ENCODE measurements at places on chromosomes 1 and 21.

- DNase-seq = no peak
These were observed 3.8 kb upstream of the MUL1 start for GRCh38 chr1:20511518-20512428.

DNA sequence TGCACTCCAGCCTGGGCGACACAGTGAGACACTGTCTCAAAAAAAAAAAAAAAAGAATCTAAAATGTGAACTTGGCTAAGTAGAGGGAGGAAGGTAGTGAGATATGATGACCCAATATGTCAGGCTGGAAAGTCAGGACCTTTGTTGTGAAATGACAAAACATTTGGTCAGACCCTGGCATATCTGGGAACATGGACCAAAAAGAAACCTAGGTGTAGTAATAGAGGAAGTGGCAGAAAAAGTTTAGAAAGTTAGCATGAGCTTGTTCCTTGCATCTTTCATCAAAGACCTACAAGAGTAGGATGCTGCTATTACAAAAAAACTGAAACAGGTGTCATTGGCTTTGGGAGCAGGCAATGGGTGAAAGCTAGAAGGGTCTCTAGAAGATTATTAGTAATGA, 7.3 kb upstream of the S100A3 start:
- no peak for DNase-seq

DNA sequence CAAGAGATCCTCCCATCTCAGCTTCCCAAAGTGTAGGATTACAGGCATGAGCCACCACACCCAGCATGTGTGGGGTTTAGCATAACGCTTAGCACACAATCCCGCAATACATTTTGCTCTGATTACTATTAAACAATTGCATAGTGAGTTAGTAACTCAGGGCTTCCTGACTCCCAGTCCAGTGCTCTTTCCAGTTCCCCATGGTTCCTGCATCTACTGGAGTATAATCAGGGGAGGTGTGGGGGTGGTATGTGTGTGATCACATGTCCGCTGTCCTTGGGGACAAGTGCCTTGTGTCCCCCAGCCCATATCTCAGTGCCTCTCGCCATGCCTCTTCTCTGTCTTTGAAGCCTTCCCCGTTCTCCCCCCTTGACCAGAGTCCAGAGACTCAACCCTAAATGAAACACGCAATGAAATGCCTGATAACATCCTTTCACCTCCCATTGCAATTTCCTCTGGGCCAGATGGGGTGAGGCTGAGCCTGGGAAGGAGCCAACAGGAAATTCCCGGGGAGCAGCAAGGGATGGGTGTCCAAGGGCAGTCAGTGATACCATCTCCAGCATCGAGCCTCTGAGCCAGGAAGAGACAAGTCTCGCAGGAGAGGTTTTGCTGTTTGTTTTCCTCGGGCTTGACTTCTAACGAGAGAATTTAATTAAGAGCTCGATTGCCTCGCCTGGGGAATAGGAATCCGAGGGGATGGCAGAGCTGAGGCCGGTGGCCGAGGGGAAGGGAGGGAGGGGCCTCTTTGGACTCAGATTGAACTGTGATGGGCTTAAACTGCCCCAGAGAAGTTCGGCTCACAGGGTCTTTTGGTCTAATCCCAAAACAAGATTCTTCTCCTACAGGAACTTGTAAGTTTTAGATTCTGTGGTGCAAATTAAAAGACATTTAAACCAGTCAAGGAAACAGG, 7.7 kb upstream of the HTR1D start:
- DNase-seq = no peak

DNA sequence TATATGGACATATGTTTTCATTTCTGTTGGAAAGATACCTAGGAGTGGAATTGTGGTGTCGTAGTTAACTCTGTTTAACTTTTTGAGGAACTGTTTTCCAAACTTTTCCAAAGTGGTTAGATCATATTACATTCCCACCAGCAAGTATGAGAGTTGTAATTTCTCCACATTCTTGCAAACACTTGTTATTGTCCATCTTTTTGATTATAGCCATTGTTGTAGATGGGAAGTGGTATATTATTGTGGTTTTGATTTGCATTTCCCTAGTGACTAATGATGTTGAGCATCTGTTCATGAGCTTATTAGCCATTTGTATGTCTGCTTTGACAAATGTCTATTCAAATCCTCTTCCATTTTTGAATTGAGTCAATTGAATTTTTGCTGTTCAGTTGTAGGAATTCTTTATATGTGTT, 19.8 kb downstream of the CAMTA1 start:
- no peak for DNase-seq

DNA sequence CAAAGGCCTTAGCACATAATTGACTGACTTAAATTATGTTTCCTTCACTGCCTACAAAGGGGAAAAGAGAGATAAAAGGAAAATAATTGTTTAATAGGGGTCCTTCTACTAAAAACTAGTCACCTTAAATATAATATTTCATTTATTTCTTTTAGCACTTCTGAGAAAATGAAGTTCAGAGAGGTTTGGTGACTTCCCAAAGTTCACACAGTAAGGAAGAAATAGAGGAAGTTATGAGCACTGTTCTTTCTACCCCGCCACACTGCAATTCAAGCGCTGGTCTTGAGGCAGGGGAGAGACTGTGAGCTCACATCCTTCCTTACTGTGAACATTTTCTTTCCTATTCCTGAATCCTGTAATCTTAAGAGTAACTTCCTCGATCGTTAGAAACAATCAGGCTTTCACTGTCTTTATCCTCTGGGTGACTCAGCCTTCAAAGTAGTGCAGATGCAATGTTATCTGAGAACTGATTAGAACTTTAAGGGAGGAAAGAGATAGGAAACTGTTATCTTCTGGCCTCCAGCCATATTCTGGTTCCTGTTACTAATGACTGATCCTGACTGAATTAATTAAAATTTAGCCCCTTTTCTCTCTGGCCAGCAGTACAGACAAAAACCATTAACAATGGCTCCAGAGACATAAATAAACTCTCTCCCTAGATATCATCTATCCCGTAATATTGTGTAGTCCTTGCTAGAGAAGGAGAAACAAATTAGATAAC, 6.8 kb downstream of the RGS5 start:
- no peak for DNase-seq

DNA sequence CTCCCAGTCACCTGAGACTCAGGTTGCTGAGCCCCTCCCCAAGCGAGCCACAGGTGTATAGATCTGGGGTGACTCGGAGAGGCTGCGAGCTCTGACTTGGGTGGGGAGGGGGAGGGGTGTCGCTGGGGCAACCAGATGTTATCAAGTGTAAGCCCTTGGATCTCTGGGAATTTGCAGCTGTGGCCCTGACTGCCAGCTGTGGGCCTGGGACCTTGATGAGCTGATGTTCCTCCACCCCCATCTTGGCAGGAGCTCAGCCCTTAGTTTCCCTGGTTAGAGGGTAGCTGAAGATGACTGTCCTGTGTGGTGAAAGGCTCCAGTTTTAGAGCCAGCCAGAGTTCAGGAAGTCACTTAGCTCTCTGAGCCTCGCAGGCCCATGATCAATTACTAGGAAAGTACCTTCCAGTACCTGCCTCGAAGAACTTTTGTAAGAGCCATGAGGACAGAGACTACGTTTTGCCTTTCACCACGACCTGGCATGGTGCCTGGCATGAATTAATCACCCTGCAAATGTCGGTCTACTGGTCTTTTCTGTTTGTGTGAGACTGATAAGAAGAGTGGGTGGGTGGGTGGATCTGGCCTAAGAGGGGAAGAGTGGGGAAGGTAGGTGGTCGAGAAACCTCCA, 55.8 kb downstream of the YARS1 start:
- no peak for DNase-seq

DNA sequence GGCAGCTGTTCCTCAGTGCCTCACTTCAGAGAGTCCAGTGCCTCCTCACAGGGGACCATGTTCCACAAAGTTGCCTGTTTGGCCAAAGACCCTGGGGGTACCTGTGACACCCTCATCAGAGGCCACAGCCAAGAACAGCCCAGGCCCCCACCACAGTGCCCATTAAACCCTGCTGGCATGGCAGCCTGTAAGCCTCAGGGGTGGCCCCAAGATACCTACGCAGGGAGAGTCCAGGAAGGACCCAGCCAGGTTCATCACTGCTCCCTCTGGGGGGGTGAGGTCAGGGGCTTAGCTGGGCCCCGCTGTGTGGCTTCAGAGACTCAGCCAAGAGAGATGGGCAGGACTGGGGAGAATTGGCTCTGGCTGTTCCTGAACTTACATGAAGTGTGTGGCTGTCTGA, 19.1 kb upstream of the PRDM16 start:
- no peak for DNase-seq

DNA sequence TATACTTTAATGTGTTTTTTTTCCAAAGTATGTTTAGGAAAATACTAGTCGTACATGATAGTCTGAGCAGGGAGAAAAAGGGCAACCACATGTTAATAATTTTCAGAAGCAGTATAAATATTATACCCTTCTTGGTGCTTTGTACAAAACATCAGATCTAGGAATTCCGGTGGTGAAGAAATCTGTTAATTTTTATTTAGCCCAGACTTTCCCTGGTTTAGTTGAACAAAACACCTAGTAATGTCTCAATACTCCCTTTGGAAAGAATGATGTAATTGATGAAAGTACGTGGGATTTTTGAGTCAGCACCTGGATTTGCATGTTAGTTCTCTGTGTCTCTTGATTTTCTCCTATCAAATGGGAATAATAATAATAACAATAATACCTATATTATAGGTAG, 38.4 kb upstream of the KCNK2 start:
- no peak for DNase-seq

GRCh38 chr1:182666706-182667105, 17.7 kb downstream of the RGS8 start:
- no peak for DNase-seq
